ENCODE measurements at places on chromosomes 7 and 10.

- no peak for DNase-seq
Observed at GRCh38 chr7:123004931-123005330, 9.4 kb upstream of the TAS2R16 start.

- DNase-seq, result no peak
Observed at GRCh38 chr10:13631594-13631993, 44.8 kb downstream of the PRPF18 start.

DNA sequence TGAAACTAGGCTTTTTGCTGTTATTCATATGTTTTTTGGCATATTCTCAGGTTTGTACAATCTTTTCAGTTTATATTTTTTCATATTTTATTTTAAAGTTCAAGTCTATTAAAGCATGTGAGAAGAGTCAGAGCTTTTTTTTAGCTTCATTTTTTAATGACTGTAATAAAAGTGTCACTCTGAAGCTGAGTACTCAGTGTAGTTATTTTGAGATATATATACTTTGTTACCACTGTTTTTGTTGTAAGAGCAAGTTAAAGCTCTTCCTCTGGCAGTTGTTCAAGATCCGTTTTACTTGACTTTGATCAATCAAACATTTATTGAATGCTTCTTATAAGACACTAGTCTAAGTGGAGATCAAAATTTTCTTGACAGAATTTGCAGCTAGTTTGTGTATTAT is 37.5 kb downstream of the CASD1 start:
- no peak for DNase-seq

- DNase-seq, result no peak
Observed at GRCh38 chr10:30124704-30125103, 65.3 kb upstream of the JCAD start.

DNA sequence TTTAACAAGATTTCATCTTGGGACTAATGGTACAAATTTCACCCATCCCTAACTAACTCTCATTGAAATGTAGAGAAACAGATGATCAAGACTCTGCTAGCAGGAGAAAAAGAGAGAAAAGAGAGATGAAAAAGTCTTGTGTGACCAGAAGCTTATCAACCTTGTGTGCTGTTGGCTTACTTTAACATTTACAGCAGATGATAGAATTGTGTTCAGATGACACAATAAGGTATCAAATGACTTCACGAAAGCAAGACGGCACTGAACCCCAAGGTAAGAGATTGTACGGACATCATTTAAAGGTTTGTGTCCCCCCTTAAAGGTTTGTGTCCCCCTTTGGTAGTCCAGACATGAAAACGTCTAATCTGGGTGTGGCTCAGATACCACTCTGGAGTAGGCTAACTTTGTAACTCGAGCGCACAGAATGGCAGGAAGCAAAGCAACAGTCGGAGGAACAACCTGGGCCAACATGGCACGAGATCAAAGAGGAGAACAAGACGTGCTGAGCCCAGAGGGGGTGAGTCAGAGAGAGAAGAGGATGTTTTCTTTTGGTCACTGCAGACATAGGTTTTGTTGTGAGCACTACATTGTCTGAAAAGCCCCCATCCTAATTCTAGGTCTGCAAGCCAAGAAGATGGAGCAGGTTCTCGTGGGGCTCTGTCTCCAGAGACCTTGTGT is 10.4 kb upstream of the LMBR1 start:
- DNase-seq, result no peak

- no peak for DNase-seq
Observed at GRCh38 chr10:17076626-17077345, 52.8 kb downstream of the CUBN start.

- DNase-seq, result no peak
Observed at GRCh38 chr10:132851451-132851850, 65.5 kb upstream of the NKX6-2 start.

DNA sequence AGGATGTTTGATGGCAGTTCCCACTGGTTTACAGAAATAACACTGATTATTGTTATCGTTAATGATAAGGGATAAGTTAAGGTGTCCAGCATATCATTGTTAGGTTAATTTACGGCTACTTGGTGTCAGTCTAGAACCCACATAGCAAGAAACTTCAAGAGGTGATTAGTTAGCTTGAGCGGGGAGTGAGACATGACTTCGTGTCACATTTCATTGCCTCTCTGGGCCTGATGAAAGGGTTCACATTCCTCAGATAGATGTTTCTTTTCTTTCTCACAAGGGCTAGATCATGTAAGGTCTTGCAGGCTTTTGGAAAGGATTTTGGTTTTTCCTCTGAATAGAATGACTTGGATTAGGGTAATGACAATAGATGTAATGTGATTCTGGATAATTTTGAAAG is 26.7 kb downstream of the WAC start:
- DNase-seq, result no peak

- no peak for DNase-seq
Observed at GRCh38 chr7:123871998-123872867, 27.3 kb downstream of the HYAL4 start.

DNA sequence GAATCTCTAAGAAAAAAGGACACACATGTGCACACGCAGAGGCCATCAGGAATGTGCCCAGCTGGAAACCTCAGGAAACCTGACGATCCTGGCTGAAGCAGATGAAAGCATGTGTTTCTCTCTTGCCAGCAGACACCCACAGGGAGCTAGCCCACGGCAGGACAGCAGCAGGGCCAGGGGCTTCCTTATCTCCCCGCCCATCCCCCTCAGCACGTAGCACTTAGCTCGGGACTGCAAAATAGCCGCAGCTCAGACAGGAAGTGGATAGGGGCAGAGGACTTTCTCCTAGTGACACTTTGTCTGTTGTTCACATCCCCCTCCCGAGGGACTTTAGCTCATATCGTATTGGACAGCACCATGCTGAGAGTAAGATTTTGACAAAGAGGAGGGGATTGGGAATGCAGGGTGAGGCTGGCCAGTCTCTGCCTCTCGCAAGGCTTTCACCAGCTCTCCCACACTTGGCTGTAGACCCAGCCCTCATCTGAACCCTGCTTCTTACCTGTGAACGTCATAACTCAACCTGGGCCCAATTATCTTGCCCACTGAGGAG is 63.8 kb downstream of the MKI67 start:
- DNase-seq, result no peak

DNA sequence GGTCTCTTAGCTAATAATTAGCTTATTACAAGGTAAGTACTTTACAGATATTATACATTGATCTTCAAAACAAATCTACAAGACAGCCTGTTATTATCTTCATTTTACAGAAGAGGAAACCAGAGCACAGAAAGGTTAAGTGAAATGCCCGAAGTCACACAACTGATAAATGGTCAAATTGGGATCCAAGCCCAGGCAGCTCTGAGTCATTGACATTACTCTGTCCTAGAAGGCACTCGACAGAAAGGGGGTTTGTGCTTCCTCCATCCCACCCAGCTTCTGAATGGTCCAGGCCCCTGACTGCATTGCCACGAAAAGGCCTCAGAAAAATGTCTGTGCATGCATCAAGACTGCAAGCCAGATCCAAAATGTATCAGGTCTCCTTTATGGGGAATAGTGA is 81.3 kb upstream of the ZNF438 start:
- no peak for DNase-seq

DNA sequence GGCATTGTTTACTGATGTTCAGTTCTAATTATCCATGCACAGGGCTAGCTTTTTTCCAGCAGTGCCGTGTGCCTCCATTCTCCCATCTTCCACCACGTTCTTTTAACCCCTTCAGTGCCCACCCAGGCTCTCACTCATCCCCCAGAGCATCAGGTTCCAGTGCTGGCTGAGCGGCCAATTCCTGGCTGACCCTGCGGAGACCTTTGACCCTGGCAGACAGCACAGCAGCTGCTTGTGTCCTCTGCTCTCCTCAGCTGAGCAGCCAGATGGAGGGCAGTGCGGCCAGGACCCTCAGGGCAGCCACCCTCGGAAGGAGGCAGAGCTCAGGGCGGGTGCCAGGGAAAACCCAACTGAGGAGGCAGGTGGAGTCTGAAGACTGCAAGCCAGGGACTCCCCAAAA is 48.4 kb downstream of the ZNF503 start:
- no peak for DNase-seq

- no peak for DNase-seq
Observed at GRCh38 chr10:29957907-29958331, 101.5 kb downstream of the JCAD start.
